ENCODE measurements at places on chromosomes 2 and 18. TPM values are rescaled to one million over a fixed set of nuclear protein-coding genes. Genes with fewer than 3 reads are reported as not detected.

Gene CYRIA
- 29.4 TPM for total RNA-seq

DNA sequence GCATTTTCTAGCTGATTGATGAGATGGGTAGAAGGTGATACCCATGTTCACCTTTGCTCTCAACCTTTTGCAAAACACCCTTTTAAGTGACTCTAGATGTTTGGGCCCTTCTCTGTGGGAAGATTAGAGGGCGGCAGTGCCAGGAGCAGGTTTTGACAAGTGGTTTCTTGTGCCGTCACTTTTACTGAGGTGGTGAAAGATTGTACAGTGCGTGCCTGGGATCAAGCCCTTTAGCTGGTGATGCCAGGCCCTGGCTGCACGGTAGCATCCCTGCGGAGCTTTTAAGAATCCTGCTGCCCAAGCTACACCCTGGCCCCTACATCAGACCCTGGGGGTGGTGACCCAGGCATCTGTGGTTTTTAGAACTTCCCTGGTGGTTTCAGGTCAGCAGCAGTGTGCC is 29.1 kb downstream of the MTCL1 start:
- H3K4me3 ChIP-seq: no peak overlapping the region
- no peaks in the 10 kb centered on the region for H3K36me3 ChIP-seq
- no peaks in the 10 kb centered on the region for H3K27me3 ChIP-seq
- no peak overlapping the region for H3K27ac ChIP-seq
- H3K4me1 ChIP-seq: peaks cover 4% of the 10 kb centered on the region
- no peak for DNase-seq

- no peak overlapping the region for H3K4me3 ChIP-seq
- no peak overlapping the region for H3K27ac ChIP-seq
- no peak for DNase-seq
- H3K27me3 ChIP-seq: no peaks in the 10 kb centered on the region
Observed at GRCh38 chr2:38217401-38218188, 141.6 kb upstream of the CYP1B1 start.

Gene FAM237A
- total RNA-seq: not detected

- no peak overlapping the region for H3K4me3 ChIP-seq
- H3K4me1 ChIP-seq: peaks cover 5% of the 10 kb centered on the region
- H3K27me3 ChIP-seq: no peaks in the 10 kb centered on the region
- no peaks in the 10 kb centered on the region for H3K36me3 ChIP-seq
- H3K27ac ChIP-seq: no peak overlapping the region
- no peak for DNase-seq
Observed at GRCh38 chr2:62118160-62118559, 77.8 kb upstream of the B3GNT2 start.

GRCh38 chr2:8876628-8877027 is 39.2 kb upstream of the KIDINS220 start:
- H3K27ac ChIP-seq: no peak overlapping the region
- no peaks in the 10 kb centered on the region for H3K27me3 ChIP-seq
- H3K4me1 ChIP-seq: no peaks in the 10 kb centered on the region
- no peaks in the 10 kb centered on the region for H3K36me3 ChIP-seq
- DNase-seq: no peak
- no peak overlapping the region for H3K4me3 ChIP-seq

Gene ELMOD3
- total RNA-seq: 19.6 TPM

DNA sequence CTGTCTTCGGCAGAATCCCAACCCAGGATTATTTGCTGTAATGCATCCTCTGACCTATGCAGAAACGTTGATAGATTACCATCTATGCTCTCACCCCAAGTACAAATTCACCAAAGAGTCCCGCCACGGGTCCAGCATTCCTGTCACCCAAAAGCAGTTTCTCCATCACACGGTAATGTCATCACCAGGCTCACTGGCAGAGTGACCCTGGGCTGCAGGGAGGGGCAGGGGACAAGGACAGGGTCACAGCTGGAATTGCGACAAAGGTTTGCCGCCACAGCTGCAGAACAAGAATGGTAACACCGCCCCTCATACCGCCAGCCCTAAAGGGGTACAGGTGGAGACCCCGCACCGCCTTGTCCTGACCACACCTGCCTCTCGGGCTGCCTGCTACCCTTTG is 40.8 kb upstream of the TMEM177 start:
- H3K27me3 ChIP-seq: peaks cover 5% of the 10 kb centered on the region
- peaks cover 5% of the 10 kb centered on the region for H3K4me1 ChIP-seq
- DNase-seq: no peak

DNA sequence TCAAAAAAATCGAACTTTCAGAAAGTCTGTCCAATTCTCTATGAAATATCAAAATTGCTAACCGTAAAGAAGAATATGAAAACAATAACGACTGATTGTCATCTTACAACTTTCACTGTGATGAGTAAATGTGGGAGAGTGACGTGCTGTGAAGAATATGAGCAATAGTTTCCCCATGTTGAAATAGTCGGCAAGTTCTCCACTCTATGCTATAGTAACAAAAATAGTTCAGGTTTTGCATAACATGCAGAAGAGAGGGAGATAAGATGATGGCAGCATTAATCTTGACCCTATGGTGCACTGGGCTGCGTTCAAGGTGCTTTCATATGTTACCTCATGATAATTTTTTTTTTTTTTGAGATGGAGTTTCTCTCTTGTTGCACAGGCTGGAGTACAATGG is 196.8 kb upstream of the CYRIA start:
- H3K36me3 ChIP-seq: no peaks in the 10 kb centered on the region
- no peak overlapping the region for H3K4me3 ChIP-seq
- no peak for DNase-seq
- H3K4me1 ChIP-seq: no peaks in the 10 kb centered on the region
- H3K27ac ChIP-seq: no peak overlapping the region

Measured in lower lobe of right lung (tissue), 2 donors.